BJ (cell line): ENCODE measurements at places on chromosomes 7 and 10.

DNA sequence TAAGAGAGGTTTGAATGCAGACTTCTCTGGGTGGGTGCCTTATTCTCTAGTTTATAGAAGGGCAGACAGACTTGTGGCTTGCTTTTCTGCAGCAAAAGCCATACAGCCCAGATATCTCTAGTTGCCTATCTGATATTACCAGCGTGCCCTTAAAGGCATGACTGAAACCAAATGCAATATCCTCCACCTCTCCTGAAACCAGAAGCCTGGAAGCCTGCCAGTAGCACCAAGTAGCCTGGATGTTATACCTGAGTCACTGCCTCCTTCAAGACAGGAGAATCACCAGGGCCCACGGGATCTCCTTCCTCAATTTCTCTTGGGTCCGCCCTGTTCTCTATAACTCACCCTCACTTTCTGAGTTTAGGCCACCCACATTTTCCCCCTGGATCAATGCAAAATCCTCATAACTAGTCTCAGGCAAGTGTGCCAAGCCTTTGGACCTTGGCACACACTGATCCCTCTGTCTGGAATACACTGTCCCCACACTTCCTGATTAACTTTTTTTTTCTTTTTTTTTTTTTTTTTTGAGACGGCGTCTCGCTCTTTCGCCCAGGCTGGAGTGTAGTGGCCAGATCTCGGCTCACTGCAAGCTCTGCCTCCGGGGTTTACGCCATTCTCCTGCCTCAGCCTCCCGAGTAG, 638.4 kb downstream of the GALNT17 start:
- DNase-seq = no peak

GRCh38 chr10:59843748-59844147, 62.6 kb downstream of the CCDC6 start:
- DNase-seq = no peak

- peak; percentile 39 for DNase-seq
These were observed 23.7 kb downstream of the EPHB4 start for GRCh38 chr7:100803398-100804161.

GRCh38 chr10:59808896-59809643, 55.8 kb upstream of the MRLN start:
- no peak for DNase-seq

GRCh38 chr10:494556-494955, 194.9 kb downstream of the DIP2C start:
- no peak for DNase-seq

- DNase-seq = no peak
These were observed 2.0 kb downstream of the MICALL2 start for GRCh38 chr7:1457059-1457948.

DNA sequence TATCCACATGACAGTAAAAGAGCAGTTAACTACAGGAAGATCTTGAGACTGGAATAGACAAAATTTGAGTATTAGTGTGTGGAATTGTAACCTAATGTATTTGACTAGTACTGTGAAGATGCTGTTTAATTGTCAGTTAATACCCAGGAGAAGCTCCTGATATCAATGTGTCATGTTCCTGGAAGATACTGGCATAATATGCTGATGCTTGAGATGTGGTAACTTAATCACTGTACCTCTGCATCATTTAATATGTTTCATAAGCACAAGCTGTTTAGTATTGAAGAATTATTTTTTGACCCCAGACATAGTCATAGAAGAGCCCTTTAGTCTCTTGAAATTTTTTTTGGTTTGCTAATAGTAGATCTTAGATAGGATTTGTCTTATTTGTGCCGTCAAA, 15.4 kb downstream of the CCSER2 start:
- DNase-seq = no peak

DNA sequence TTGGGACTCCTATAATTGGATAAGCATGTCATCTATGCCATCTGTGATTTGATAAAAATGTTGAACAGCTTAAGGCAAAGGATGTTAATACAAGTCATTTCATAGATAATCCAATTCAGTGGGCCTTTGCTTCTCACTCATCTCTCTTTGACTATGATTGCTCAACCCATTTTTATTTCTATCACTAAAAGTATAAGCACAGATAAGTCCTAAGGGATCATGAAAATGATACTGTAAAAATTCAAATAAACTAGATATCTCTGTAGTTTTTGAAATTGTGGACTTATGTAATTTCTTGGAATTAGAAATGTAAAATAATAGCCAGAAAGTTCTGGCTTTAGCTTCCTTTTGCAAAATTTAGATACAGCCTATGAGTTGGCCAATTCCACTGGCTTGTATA, 440.3 kb downstream of the POM121L12 start:
- no peak for DNase-seq

- DNase-seq = no peak
These were observed 380.5 kb upstream of the AUTS2 start for GRCh38 chr7:69217516-69218350.

DNA sequence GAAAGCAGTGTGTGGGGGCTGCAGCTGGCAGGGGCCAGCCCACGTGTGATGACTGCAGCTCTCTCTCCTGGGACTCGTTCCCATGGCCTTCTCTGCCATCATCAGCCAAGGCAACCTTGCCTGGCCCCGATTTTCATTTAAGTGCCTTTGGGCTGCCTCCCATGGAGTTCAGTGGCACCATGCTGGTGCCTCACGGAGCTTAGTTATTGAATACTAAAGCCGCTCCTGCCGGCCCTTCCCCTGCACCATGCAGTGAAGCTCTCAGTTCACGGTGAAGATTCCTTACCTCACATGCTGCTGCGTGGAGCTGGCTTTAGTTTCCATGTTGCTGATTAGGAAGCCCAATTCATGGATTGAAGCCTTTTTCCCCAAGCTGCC, 141.5 kb upstream of the EEPD1 start:
- no peak for DNase-seq

GRCh38 chr10:119090968-119091367, 10.4 kb upstream of the EIF3A start:
- DNase-seq = peak; percentile 74

DNA sequence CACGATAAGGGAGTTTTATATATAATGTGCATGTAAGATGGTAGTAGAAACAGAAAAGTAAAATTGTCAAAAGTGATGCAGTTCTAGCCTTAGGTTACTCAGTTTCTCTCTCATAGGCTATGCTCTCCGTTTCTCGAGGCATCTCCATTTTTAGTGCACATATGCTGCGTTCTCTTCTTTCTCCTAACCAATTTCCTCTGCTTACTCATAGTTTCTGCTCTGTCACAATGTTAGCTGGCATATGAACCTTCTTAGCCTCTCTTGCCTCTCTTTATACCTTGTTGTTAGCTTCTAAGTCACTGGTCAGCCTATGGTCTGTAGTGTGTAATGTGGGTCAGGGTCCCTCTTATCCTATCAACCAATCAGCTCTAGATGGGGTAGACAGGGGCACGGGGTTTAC, 280.6 kb upstream of the ETV1 start:
- DNase-seq = no peak

GRCh38 chr10:91642831-91643692, 10.2 kb upstream of the PPP1R3C start:
- DNase-seq = no peak

- no peak for DNase-seq
These were observed 50.4 kb downstream of the TFEC start for GRCh38 chr7:115980159-115980558.

DNA sequence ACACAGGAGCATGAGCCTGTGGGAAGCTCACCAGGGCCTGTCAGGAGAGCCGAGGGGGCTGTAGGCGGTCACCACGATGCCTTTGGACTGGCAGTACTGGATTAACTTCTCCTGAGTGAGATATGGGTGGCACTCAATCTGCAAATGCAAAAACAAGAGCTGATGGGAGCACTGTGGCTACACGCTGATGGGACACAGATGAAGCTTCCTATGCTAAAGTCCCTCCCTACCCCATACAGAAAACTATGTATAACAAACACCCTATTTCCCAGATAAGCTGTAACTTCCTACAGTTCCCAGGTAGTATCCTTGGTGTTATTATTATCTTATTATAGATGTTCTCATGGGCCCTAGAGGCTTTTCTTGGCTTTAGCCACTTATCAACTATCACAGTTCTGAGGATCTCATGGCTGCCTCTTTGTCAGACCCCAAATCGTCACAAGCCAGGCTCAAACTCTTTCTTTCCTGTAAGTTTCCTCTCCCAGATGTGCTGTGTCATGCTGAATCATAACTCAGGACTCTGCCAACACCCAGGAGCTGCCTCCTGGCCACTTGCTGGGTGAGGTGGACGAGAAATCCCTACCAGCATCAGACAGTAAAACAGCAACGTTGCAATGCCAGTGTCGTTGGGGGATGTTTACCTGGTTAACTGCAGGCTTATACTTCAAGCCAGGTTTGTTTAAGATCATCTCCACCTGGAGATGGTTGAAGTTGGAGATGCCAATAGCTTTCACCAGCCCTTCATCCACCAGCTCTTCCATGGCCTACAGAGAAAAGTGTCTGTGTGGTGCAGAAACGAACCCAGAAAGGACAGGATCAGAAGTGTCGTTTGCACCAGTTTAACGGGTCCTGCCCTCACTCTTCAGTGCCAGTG, 10.3 kb downstream of the AKR1B1 start:
- DNase-seq = peak; percentile 66

GRCh38 chr10:60669501-60669900, 108.8 kb upstream of the CDK1 start:
- no peak for DNase-seq

GRCh38 chr7:129434675-129435318, 565 bp downstream of the STRIP2 start:
- no peak for DNase-seq

DNA sequence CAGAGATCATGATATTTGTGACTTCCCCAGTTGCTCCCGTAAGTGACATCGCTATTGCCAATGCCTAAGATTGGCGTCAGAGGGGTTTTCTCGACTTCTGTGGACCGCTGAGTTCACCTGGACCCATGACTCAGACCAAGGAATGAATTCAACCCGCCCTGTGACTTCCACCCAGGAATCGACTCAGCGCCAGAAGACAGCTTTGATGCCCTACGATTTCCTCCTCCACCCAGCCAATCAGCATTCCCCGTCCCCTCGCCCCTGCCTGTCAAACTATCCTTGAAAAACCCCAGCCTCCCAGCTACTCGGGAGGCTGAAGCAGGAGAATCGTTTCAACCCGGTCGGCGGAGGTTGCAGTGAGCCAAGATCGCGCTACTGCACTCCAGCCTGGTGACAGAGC, 58.3 kb downstream of the MICALL2 start:
- no peak for DNase-seq

DNA sequence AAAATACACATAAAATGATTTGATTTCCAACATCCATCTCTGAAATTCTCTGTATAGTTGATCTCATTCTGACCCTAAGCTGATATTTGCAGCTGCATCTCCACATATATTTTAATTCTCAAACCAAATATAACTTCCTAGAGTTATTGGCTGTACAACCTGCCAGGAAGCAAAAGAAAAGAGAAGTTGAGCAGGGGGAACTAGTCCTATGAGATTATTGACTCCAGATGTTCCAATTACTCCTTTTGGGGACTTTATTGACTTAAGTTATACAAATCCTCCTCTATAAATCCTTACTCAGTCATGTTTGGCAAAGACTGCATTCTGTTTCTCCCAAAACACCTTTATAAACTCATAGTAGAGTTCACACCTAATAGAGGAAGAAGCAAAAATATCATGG, 599.4 kb upstream of the ANKRD30A start:
- no peak for DNase-seq

DNA sequence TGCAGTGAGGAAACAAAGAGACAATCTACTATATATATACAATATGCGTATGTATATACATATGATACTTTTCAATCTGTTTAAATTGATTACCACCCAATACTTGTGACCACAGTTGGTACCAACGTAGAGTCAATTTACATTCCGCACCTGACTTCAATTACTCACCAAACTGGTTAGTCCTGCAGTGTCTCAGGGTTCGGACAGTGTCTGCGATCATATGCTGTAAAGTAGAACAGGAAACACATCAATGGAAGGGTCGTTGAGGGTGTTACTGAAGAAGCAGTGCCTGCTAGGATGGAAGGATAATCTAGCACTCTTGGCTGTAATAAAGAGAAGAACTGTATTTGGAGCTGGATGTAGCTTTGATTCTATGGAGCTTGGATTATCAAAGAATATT, 179.7 kb upstream of the CDCA7L start:
- DNase-seq = no peak

DNA sequence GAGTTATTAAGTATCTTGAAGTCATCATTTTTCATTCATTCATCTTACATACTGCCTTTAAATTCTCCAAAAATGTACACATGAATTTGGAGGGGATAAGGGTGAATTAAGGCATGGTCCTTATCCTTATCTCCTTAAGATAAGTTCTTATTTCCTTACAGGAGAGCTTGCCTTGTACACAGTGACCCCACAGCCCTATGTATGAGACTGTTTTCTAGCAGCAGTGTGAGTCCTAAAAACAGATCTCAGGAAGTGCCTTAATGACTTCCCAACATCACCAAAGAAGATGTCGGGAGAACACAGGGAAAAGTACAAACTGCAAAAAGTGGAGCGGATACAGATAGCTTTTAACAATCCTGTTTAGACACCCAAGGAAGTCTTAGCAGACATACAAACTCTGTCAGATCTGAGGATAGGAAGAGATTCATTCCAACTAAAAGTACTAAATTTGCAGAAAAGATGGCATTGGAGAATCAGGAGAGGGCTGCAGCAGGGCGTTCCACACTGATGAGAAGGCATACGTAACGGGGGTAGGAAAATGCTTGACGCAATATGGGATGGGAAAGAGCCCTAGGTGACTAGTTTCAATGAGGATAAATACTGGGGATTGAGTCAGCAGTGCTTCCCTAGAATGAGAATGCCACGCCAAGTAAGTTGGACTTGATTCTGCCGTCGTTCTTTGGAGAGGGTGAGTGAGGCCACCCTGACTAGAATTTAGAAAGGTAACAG, 570.2 kb downstream of the PARD3 start:
- no peak for DNase-seq

DNA sequence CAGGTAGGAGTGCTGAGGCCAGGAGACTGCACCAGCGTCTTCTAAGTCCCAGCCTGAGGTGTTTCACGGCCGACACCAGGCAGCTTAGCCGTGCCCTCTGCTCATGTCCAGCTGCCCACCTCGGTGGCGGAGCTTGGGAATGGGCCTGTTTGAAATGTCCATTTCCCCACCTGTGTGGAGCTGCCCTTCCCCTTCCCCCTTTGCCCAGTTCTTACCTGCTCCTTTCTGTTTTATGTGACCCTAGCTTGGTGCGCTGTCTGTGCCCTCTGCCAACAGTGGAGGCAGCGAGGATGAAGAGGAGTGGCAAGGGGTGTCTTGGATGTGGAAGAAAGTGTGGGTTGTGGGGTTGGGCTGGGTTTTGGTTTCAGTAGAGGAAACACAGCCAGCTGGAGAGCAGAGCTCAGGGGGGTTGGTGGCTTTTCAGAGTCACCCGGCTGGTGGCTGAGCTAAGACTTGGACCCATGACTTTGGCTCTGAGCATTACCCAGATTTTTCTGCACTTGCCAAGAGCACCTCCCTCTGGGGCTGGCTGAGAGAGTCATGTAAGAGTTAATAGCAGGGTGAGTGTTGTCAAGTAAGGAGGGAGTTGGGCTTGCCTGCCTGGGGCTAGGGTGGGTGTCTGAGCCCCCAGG, 37.4 kb downstream of the GBX1 start:
- DNase-seq = no peak
